Large intestine (tissue), 12 donors: ENCODE measurements at places on chromosomes 5 and 9. TPM values are rescaled to one million over a fixed set of nuclear protein-coding genes. Genes with fewer than 3 reads are reported as not detected.

DNA sequence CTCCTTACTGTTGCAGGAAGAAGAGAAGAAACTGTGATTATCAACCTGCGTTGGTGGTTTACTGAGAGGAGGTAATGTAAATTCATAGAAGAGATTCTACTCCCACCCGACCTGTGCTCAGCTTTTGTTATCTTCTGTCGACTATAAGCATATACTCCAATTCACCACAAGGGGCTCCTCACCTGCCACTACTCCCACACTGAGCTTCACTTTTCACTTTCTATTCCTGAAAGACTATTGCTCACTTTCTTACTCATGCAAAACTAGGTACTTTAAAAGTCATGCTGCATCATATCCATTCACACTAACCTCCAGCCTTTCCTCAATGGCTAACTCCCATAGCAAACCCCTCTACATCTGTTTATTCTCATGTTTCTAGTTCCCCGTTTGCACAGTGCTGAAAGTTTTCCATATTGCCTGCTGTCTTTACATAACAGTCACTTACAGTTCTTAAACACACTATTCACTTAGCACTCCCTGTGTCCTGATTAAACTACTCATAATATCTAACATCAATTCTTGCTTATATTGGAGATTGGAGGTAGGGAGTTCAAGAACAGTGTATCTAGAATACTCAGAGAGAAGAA, 1062.6 kb downstream of the NR2F1-AS1 start:
- peak; percentile 20 for DNase-seq

DNA sequence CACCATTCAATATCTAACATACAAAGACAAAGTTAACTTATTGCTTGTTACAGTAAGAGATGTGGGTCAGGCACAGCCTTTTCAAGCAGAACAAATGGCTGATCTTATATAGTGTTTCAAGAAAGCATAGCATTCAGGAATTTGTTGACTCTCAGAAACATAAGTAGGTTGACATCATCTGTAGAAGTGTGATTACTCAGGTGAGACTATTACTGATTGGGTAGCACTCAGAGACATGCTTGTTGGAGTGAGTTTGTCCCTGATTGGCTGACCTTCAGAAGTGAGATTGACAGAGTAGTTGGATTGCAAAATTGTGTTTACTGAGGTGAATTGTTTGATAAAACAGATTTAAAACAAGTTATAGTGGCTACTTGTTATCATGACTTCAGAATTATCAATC, 30.7 kb upstream of the TNPO1 start:
- no peak for DNase-seq

- DNase-seq = no peak
Observed at GRCh38 chr5:59351076-59351794, 542.3 kb downstream of the PDE4D start.

GRCh38 chr5:151700820-151701219, 14.1 kb upstream of the SPARC start:
- no peak for DNase-seq

DNA sequence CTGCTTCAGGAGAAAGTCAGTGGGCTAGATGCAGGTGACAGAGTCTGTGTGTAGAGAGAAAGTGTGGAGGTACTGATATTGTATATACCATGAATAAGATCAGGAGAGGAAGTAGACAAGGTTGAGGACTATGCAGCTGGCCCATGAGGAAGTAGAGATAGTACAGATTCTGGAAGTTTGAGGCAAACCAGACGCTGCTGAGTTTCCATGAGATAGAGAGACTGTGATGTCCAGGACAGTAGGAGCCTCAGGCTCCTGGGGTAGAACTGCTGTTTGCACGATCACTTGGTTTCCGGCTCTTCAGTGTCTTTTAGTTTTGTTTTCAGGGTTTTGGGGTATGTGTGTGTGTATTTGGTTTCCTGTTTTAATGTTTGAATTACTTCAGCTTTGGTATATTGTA, 13.6 kb downstream of the OTULINL start:
- DNase-seq = no peak

GRCh38 chr5:116733991-116734975, 159.7 kb upstream of the SEMA6A start:
- DNase-seq = no peak

GRCh38 chr5:158086856-158087255, 227.9 kb upstream of the CLINT1 start:
- DNase-seq = no peak

DNA sequence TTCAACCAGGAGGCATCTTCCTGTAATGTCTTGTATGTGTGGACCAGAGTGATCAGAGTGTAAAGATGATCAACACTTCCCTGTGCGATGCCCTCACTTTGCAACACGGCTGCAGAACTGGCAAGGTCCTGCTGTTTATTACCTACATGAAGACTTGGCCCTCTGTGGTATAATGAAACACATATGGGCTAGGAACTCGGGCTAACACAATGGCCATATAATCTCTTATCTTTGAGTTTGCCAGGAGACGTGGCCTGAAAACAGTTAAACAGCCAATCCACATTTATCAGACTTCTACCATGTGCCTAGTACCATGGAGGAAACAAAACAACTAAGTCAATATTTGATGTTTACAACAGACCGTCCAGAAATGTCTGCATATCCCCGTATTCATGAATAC, 145.5 kb downstream of the ZNF462 start:
- DNase-seq = no peak

DNA sequence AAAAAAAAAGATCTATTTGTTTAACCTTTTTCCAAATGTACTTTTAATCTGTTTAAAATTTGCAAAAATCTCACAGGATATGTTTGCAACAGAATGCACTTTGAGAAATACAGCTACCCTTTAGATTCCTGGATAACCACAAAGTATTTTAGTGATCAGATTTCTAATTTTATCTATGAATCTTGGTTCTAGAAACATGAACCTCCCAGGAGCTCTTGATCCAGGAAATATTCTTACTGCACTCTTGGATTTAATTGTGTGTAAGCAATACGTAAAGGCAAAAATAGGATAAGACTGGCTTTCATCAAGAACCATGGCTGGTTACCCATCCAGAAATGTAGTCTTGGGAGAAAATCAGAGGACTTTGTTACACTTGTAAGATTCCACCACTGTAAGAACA, 1581.8 kb upstream of the WWC1 start:
- no peak for DNase-seq

GRCh38 chr5:37552770-37553719, 173.9 kb downstream of the WDR70 start:
- DNase-seq = no peak

GRCh38 chr5:168104811-168105481, 186.5 kb upstream of the WWC1 start:
- peak; percentile 52 for DNase-seq

- no peak for DNase-seq
Observed at GRCh38 chr9:21443849-21444625, 3.8 kb downstream of the IFNA1 start.

- no peak for DNase-seq
Observed at GRCh38 chr5:72064801-72065570, 42.3 kb upstream of the MAP1B start.

GRCh38 chr5:94746731-94747124, 128.3 kb downstream of the SLF1 start:
- DNase-seq = no peak

DNA sequence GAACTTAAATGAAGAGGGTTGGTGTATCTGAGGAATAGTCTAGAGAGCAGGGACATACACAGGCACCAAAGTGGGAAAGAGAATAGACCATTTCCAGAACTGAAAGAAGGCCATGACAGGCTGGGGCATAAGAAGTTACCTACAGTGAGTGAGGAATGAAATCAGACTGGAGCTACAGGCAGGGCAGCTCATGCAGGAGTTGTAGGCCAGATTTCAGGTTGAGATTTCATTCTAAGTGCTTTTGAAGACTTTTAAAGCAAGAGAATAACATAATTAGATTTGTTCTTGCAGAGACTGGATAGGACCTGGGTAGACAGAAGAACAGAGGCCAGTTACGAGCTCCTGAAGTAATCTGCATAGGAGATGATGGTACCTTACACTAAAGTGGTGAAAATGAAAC, 280.8 kb downstream of the KIAA0825 start:
- no peak for DNase-seq

DNA sequence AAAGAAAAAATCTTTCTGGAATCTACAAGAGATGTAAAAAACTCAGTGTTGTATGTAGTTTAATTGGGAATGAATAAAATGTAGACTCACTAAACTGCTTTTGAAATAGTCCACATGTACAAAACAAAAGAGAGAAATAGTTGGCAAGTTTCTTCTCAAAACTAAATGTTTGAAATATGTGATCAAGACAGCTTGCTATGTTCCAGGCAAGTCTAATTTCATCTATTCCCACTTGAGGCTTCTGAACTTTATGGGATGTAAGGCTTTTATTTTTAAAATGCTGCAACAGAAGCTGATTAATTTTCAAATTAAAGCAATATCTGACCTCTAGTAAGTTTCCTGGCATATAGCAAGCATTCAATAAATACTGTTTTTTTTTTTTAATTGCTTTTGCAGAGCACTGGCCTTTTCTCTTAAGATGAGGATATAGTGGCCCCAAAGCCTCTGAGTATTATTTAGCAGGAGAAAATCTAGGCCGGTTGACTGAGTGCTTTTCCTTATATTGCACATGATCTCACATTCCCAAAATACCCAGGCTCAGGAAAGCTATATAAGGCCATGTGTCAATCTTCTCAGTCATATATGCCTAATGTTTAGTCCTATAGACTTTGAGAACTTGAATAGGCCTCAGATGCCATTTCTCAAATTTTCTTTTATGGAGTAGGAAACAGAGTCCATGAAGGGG, 183.2 kb downstream of the NTRK2 start:
- no peak for DNase-seq

DNA sequence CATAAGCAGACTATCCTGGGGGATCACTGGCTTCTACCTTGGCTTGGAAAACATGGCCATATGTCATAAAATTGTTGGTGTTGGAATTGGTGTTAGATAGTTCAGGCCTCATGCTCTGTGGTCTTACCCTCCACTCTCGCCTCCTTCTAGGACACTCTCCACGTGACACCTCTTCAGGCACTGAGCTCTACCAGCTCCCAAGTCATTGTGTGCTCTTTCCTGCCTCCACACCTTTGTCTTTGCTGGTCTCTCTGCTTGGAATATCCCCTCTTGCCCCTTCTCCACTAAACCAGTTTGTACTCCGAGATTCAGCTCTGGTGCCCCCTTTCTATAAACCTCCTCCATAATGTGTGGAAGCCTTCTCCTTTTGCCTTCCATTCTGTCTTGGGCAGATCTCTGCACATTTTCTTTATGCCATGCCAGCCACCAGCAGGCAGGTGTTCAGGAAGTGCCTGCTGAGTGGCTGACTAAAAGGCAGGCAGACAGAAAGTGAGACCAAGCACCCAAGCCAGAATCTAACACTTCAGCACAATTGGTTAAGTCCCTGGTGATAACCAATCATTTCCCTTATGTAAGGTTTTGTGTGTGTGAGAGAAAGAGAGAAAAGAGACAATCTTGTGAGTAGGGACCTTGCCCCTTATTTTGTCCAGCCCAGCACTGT, 37.7 kb downstream of the SAR1B start:
- DNase-seq = no peak

DNA sequence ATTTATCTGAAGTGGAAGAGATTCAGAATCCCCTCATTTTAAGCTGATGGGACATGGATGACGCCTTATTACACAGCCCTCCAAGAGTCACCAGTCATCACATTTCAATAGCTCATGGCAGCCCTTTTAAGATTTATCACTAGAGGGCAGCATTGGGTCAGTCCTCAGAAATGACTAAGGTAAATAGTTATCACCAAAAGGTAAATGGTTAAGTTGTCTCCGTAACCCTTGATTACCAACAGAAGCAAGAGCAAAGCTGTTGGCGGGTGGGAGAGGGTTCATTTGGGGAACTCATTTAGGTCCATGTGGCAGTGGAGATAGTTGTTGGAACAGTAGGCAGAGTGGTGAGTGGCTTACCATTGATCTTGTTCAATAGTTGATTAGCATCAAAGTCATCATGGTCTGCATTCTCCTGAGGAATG, 12.0 kb upstream of the C9 start:
- DNase-seq = peak; percentile 33

GRCh38 chr9:119432428-119432827, 63.2 kb upstream of the BRINP1 start:
- DNase-seq = no peak

DNA sequence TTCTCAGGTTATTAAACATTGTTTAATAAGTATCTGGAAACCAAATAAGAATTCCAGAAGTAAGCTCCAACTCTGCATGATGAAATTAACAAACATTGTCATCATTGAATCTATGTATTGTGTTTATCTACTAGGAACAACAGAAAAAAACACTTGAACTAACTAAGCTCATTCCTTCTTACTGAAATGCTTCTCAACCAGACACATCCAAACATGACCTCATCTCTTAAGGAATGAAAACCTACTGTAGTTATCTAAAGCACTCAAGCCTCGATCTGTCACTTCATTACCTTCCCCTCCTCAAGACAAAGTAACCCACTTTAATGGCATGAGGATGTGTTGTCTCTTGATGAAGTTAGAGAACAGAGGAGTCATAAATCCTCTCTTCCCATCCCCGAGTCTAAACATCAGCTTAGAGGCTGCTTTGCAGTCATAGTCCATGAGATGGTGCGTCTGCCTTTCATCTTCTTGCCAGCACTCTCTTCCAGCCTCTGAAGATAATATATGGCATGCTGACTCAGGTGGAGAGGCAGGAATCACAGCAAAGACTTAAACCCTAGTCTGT, 86.5 kb downstream of the CEMIP2 start:
- DNase-seq = peak; percentile 29

GRCh38 chr5:54229041-54229780, 81.2 kb downstream of the ARL15 start:
- peak; percentile 46 for DNase-seq

ANKRD55 gene
- polyA plus RNA-seq = 0.18 TPM

RMRP gene
- not detected for polyA plus RNA-seq

BASP1 gene
- 26.3 TPM for polyA plus RNA-seq

PCDHA3 gene
- polyA plus RNA-seq = 0.85 TPM

TLX3 gene
- not detected for polyA plus RNA-seq

LPAR1 gene
- 22.4 TPM for polyA plus RNA-seq

FBXO4 gene
- 13.4 TPM for polyA plus RNA-seq

TNFSF15 gene
- 10.2 TPM for polyA plus RNA-seq

CARD9 gene
- polyA plus RNA-seq = 2.4 TPM

SLC23A1 gene
- polyA plus RNA-seq = 49.8 TPM

SHISAL2B gene
- polyA plus RNA-seq = 0.06 TPM

SPATA31E1 gene
- 0.48 TPM for polyA plus RNA-seq

CCDC152 gene
- polyA plus RNA-seq = 30.3 TPM

SUSD3 gene
- polyA plus RNA-seq = 7.6 TPM
